ENCODE measurements at places on chromosomes 5 and 9.

GRCh38 chr5:68409259-68409658, 193.7 kb downstream of the PIK3R1 start:
- no peak for DNase-seq

DNA sequence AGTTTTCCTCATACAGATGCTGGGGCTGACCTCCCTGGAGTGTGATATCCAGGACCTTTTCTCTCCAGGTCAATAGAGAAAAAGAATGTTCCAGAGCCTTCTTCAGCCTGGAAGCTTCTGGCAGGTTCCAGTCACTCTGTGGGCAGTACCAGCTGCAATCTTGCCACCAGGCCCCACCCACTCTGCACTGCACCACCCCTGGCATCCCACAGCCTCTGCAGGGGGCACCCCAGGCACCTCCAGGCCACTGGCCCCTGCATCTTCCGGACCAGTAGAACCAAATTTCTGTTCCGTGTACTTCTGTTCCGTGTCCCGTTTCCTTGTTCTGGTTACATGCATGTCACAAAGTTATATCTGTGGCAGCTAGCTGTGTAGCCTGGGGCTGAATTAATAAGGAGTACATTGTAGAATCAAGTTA, 83.3 kb upstream of the ZBTB43 start:
- DNase-seq, result no peak

GRCh38 chr9:134533850-134534588, 107.6 kb upstream of the COL5A1 start:
- peak; percentile 41 for DNase-seq

- no peak for DNase-seq
Measured at GRCh38 chr5:167232675-167233311, 1058.7 kb upstream of the WWC1 start.

- no peak for DNase-seq
Measured at GRCh38 chr5:67168069-67168468, 28.5 kb downstream of the CD180 start.

Data from right forelimb (tissue), 1 donor.